Spinal cord (tissue), 10 donors: ENCODE measurements at places on chromosomes 5 and 9. TPM values are rescaled to one million over a fixed set of nuclear protein-coding genes. Genes with fewer than 3 reads are reported as not detected.

PCDHB14 gene
- 17.4 TPM for polyA plus RNA-seq

NMUR2 gene
- polyA plus RNA-seq = 1.3 TPM

WWC1 gene
- 38.7 TPM for polyA plus RNA-seq

COMMD10 gene
- 30.0 TPM for polyA plus RNA-seq

ANGPTL2 gene
- 42.6 TPM for polyA plus RNA-seq

PCA3 gene
- 2.2 TPM for polyA plus RNA-seq

NR5A1 gene
- 0.08 TPM for polyA plus RNA-seq

RACK1 gene
- polyA plus RNA-seq = 1,428 TPM

ANKDD1B gene
- polyA plus RNA-seq = 3.3 TPM

PCDHGC5 gene
- polyA plus RNA-seq = 5.4 TPM

ADGRV1 gene
- 101 TPM for polyA plus RNA-seq

HSD17B3 gene
- polyA plus RNA-seq = 0.54 TPM

LRRC14B gene
- 2.7 TPM for polyA plus RNA-seq

EFCAB9 gene
- polyA plus RNA-seq = not detected

PTPRD gene
- polyA plus RNA-seq = 190 TPM

PCDHB9 gene
- polyA plus RNA-seq = 7.0 TPM

RAB24 gene
- 58.9 TPM for polyA plus RNA-seq

DBN1 gene
- 273 TPM for polyA plus RNA-seq

INSL6 gene
- 0.55 TPM for polyA plus RNA-seq

SPINK6 gene
- not detected for polyA plus RNA-seq

BARX1 gene
- polyA plus RNA-seq = not detected

SCAMP1 gene
- polyA plus RNA-seq = 105 TPM

LCNL1 gene
- polyA plus RNA-seq = 25.2 TPM

SLC46A2 gene
- 0.14 TPM for polyA plus RNA-seq

MYOT gene
- 5.0 TPM for polyA plus RNA-seq

FOXD4L3 gene
- polyA plus RNA-seq = 0.81 TPM
